ENCODE measurements at places on chromosomes 7 and 10.

DNA sequence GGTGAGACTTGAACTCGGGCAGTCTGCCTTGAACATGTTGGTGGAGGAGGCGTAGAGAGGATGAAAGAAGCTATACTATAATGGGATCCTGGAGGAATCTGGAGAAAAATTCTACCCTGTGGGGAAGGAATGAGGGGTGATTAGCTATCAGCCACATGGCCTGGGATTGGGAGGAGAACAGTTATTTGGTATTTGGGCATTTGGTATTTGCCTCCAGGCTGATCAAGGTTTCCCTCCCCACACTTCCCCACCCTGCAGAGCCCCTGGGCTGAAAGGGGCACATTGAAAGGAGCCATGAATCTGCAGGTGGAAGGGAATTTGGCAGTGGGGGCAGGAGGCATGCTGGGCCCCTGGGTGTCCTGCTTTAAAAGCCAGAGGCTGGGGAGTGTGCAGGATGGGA, 235.3 kb downstream of the INHBA start:
- no peak for DNase-seq

DNA sequence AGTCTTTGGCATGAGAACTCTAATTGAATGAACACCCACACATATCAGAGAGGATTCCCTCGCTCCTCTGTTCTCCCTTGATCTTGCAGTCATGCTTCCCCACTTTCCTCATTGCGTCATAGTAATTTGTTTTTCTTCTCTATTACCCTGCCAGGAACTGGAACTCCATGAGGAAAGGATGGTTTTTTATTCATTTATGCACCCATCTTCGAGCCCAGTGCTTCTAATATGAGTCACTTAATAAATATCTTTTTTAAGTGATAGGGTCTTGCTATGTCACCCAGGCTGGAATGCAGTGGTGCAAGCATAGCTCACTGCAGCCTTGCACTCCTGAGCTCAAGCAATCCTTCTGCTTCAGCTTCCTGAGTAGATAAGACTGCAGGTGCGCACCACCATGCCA, 83.5 kb downstream of the OTUD1 start:
- peak; percentile 16 for DNase-seq

DNA sequence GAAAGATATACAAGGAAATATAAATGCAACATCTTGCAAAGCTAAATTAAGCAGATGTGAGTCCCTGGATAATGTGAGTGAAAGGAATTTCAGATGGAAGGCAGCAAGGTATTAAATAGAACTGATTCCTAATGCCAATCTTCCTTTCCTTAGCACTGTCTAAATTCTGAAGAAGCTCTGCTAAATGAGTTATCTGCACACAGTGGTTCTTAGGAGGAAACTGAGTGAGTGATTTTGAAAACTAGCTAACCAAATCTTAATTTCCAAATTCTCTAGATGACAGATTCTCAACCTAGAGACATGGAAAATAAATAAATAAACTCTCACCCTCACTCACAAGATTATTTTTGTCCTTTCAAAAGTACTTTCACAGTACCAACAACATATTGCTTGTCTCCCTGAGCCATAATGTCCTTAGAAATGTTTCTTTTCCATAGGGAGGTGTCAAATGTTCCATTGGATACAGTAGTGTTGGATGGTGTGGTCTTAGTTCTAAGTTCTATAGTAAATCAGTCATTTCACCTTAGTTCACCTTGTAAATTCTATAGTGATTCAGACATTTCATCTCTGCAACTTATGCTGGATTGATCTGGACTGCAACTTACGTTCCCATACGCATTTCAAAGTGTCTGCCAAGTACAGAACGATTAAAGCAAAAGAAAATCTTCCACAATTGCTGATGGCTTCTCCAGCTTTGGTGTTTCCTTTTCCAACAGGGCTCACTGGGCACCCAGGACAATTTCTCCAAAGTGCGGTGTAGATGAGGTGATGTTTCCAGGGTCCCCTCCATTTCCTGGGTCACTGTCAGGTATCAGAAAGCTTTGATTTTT, 145.4 kb upstream of the FAM171A1 start:
- no peak for DNase-seq

DNA sequence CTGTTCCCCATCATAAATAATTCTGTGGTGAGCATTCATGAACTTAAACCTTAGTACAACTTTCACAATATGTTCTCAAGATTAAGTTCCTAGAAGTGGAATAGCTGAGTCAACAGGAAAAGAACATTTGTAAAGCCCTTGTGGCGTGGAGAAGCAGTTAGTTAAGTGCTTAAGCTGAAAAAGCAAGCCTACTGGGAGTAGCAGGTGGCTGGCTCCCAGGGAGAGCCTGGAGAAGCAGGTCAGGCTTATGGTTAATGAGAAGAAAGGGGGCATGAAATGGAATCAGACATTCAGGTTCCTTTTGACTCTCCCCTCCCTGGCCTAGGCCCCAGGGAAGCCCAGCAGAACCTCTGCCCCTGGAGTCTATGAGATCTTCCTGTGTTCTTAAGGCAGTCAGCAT, 35.3 kb downstream of the VSTM4 start:
- DNase-seq: no peak

DNA sequence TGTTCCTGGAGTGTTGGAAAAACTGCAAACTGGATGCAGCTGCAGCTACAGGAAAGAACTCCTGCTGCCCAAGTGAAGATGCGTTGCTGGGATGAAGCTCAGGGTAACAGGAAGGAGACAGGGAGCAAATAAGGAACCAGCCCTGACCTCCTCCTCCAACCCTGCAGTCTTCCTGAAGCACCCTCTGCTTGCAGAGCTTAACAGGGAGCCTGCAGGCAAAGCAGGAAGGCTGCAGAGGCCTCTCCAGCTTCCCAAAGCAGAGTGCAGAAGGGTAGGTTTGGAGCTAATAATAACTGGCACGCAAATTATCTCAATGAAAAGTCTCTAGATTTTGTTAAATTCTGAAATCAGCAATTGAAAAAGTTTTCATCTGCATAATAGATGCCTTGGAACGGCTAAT, 92.5 kb downstream of the SORCS1 start:
- no peak for DNase-seq

DNA sequence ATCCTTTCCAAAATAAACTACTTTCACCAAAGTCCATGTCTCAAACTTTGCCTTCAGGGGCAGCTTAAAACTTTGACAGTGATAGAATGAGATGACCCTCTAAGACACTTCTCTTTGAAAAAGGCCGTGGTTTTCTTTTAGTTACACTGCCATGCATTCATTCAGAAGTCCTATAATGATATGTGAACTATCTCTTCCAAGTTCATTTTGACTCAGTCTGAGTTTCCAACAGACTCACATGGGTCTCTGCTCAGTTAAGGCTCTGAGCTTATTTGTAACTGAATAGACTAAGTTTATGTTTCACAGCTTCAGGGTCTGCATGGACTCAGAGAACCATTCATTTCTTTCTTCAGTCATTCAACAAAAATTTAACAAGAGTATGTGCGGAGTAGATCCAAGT, 208.9 kb upstream of the PRSS1 start:
- no peak for DNase-seq

DNA sequence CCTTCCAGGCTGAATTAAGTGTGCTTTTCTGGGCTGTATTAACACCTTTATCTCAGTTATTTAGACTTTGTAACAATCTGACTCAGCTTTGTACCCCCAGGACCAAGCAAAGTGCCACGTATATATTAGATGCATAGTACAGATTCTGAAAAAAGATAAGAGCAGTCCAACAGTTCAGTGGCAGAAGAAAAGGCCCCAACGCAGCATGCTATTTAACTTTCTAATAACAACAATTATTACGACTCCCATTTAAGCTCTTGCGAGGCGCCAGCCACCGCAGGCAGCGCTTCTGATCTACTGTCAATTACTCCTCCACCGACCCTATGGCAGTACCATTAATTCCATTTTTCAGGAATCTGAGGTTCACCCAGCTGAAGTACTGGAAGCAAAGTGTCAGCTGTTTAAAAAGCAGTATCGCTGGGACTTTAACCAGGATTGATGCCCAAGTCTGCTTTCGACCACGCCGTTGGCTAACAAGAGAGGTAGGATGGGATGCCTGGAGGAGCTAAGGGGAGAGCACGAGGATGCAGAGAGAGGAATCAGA, 638 bp downstream of the LIPA start:
- DNase-seq: no peak

DNA sequence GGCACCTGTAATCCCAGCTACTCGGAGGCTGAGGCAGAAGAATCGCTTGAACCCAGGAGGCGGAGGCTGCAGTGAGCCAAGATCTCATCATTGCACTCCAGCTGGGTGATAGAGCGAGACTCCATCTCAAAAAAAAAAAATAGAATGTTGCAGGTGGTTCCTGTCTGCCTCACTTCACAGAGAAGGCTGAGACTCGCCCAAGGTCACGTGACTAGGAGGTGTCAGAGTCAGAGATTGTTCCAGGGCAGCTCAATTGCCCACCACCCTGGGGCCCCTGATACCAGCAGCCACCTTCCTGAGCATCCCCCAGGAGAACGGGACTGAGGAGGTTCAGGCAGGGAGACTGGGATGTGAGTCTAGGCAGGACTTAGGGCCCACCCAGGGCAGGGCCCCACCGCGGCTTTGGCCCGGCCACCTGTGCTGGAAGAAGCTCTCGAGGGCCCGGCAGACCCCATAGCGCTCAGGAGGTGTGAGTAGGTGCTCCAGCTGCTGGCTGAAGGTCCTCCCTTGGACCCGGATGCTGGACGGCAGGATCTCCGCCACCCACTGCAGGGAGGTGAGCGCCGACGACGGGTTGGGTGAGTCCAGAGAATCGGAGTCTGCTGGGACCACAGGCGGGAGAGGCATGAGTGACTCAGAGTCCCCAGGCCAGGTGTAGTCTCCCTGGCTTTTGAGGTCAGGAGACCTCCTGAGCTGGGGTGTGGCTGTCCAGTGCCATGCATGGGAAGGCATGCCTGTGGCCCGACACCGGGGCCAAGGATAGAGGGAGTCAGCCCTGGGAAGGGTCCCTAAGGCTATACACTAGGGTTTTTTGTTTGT, 30.9 kb downstream of the GRID2IP start:
- no peak for DNase-seq

DNA sequence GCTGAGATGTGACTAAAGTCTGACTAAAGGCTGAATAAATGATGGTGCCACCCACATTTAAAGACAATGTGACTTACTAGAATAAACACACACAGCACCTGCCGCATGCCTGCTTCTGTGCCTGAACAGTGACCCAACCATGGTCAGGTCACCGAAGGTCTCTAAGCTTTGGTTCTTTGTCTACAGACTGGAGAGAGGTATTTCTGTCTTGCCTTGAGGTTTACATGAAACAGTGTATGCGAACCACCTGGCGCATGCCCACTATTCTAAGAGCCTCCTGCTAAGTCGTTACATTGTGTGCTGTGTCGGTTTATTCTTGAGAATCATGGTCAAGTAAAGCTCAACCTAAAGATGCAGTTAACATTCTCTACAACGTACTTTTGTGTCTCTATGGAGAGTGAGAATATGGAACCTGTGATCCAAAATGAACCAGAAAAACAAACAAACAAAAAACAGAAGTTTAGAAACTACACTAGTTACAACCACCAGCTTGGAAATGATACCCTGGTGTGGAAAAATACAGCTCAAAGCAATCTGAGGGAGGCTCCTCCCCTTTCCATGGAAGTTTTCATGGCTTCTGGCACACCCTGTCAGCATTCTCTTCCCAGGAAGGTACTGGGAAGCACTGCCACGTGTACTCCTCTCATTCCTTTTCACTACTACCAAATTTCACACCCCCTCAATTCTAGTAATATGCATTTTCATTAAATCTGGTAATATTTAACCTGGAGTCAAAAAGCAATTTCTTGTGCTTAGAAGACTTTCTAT, 40.0 kb downstream of the VOPP1 start:
- no peak for DNase-seq

- DNase-seq: no peak
These were observed 22.8 kb downstream of the MAD1L1 start for GRCh38 chr7:2209961-2210323.

DNA sequence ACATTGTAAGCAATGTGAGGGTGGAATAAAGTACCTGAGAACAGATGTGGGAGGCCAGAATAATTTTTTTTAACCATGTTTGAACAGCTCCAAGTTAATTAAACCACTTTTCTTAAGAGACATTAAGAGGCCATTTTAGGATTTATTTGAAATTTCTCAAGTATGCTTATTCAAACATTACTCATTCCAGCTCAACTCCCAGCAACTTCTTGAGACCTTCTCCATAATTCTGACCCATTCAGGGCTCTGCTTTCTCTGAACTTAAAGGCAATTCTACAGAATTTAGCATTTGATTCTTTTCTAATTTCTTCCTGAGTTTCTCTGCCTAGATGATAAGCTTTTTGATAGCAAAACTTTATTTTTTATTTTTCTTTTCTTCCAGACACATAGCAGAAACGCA, 314.5 kb downstream of the CAMK1D start:
- no peak for DNase-seq

- DNase-seq: no peak
These were observed 75.3 kb upstream of the GRB10 start for GRCh38 chr7:50857804-50858489.

DNA sequence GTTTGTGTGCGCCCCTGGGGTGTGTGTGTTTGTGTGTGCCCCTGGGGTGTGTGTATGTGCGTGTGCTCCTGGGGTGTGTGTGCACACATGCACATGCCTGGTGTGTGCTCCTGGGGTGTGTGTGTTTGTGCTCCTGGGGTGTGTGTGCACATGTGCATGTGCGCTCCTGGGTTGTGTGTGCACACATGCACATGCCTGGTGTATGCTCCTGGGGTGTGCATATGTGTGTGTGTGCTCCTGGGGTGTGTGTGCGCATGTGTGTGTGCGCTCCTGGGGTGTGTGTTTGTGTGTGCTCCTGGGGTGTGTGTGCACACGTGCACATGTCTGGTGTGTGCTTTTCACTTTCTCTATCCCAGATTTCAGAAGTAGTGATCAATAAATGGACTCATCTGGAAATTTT, 321.0 kb downstream of the WDR37 start:
- DNase-seq: no peak

- no peak for DNase-seq
These were observed 38.0 kb downstream of the CYTH3 start for GRCh38 chr7:6234384-6234783.

Measured in urothelium cell line (cell line).